ENCODE measurements at places on chromosomes 6 and 20.

GRCh38 chr6:169241688-169242350 lies 11.8 kb downstream of the THBS2 start:
- no peak for DNase-seq

DNA sequence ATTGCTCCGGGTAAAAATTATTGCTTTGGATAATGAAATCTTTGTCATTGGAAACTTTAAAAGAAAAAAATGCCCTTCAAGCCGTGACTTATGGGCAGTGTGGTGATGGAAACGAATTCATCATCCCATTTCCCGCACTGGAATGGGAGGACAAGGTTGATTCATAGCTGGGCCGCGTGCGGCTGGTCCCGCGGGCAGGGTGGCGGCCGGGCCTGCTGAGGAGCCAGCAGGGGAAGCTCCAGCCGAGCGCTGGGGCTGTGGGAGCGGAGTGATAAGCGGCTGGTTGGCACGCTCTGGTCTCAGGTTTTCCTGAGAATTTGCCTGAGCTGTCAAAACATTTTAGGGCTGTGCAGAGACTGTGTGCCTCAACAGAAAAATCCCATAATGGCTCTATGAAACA lies 351.7 kb downstream of the CDC5L start:
- DNase-seq: no peak

- no peak for DNase-seq
Observed at GRCh38 chr20:45008521-45009049, 42.3 kb downstream of the STK4 start.

DNA sequence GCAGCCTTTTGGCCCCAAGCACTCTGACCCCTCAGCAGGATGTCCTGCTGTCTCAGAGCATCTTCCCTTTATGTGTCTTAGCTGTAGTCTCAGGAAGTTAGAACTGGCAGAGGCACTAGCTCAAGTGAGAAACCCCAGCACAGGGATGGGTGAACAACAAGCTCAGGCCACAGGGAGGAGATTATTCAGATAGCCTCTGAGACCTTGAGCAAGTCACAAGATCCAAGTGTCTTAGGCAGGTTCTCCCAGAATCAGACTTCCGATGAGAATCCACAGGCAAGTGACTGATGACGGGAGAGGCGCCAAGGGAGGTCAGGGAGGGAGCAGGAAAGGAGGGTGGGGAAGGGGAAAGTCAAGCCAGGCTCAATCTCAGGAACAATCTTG lies 13.0 kb upstream of the SYNDIG1 start:
- DNase-seq: no peak

GRCh38 chr20:34240693-34241615 lies at the start of gene ASIP:
ASIP (plus strand) TSS chr20:34241423; CDS start chr20:34260375, 18,952 bp downstream.
- no peak for DNase-seq

GRCh38 chr6:159646733-159647132 lies 46.3 kb downstream of the SOD2 start:
- no peak for DNase-seq

DNA sequence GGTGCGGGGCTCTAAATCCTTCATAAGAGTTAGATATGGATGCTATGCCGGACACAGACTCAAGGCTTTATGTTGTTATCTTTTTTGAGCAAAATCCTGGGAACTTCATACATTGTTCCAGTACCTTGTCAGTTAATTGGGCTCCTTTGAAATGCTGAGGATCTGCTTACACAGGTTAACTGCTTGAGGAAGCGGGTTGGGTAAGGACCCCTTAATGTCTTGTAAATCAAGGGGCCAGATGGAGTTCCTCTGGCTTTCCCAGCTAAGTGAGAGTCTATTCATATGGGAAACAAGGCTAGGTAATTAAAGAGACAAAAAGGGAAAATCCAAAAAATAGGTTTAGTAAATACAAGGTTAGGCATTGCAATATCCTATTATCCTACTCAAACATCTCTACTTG lies 141.5 kb downstream of the OR2B2 start:
- DNase-seq: no peak

- DNase-seq: no peak
Observed at GRCh38 chr6:33088931-33089620, 13.3 kb downstream of the HLA-DPB1 start.

DNA sequence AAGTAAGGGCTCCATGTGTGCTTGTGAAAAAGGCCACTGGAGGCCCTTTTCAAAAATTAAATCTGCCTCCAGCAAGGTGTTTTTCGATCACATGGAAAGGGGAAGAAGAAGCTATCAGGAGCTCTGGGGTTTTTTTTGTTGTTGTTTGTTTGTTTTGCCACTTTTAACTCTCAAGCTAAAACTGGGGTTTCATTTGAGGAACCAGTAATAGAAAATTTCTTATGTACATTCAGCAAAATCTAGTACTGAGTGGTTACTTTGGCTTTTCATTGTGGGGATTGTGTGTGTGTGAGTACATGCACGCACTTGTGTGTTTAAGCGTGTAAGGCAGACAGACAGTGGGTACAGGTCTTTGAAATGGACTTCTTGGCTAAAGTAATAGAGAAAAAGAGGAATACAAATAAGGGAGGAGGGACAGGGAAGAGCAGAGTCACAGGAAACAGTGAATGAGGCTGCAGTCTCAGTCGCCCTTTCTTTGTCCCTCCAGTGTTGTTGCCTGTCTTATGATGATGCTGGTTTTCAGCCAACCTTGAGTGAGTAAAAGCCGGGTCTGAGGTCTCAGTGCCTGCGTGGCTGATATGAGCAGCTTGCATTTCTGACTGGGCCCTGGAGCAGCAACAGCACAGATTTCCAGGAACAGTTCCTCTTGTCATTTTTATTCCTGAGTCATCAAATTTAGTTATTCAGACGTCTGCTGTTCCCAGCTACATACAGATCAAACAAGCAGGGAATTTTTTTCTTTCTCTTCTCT lies 26.2 kb downstream of the SLC16A10 start:
- peak; percentile 58 for DNase-seq

DNA sequence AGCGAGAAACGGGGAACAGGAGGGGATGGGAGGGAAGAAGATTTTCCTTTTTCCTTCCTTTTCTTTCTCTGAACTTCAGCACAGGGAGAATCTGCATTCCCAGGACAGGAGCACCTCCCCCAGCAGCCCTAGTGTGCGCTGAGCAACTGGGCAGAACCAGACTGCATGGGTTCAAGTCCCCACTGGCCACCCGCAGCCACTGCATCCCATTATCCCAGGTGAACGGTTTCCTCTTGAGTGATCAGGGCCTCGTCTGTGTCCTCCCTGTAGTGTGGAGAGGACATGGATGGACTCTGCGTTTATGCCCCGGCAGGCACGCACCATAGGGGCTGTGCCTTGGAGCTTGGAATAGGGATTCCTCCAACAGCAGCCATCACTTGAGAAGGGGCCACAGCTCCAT lies 53.0 kb downstream of the ANKRD60 start:
- no peak for DNase-seq

- DNase-seq: no peak
Observed at GRCh38 chr6:26230351-26230750, 134.6 kb upstream of the BTN3A2 start.

DNA sequence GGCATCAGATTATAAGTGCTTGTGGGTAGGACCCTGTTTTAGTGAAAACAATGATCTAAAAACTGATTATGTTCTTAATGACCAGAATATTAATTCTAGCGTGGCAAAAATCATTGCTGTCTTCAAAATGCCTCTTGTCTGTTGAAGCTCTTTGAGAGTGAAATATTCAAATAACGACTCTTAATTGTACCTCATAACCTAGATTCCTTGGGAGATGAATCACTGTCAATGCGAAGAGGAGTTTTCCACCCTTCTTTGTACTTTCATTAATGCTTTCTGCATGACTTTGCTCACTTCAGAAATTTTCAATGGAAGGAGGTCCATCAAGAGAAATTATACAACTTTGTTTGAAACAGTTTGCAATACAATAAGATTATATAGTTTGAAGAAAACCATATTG lies 71.5 kb downstream of the CRYBG1 start:
- DNase-seq: no peak

GRCh38 chr20:46826343-46826984 lies 68.2 kb upstream of the EYA2 start:
- no peak for DNase-seq

- no peak for DNase-seq
Observed at GRCh38 chr6:148392671-148393070, 50.0 kb downstream of the SASH1 start.

DNA sequence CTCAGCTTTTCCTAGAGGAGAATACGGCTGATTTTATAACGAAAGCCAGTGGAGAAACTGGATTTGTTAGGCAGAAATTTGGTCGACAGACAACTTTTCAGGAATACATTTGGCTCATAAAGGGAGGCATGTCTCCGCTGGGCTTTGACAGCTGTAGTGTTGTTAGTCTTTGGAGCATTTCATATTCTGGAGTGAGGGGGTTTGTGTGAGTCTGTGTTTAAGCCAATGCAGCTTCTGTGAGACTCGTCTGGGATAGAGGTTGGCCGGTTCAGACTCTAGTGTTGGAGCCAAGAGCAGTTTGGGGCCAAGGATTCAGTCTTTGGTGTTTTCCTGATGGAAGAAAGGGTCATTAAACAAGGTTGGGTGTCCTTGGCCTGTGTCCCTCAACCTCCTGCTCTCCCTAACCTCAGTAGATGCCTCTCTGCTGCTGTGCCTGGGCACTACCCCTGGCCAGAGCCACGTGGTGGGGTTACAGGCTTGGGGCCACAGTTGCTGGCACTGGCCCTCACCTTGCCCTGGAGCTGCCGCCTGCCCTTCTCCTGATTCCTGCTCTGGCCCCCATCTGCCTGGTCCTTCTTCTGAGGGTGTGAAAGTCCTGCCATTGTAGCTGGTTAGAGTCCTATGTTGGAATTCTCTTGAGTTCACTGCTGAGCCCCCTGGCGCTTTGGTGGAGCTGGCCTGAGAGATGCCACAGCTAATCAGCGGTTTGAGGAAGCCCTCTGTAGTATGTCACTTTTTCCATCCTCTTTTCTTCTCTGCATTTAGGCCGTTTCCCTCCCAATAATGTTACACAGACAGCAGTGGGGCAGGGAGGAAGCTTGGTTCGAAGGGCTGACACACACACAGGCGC lies 6.9 kb downstream of the PTK7 start:
- no peak for DNase-seq

DNA sequence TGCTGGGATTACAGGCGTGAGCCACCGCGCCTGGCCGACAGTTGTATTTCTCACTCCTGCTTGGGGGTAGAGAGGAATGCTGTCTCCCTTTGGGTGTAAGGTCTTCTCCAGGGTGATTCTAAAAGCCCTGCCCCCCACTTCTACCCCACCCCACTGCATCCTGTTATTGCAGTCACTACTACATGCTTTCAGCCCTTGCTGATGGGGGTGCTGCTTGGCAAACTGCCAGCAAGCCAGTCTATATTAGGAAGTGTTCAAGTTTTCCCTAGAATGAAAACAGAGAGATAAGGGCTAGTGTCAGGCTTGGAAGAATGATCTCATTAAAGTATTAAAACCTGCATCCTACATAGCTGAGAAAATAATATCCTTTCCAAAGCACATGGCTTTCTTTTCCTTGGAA lies 31.3 kb downstream of the TTI1 start:
- no peak for DNase-seq

GRCh38 chr20:57851025-57851682 lies 141.3 kb upstream of the PMEPA1 start:
- no peak for DNase-seq

- DNase-seq: peak; percentile 53
Observed at GRCh38 chr6:37481711-37482605, 17.7 kb downstream of the CCDC167 start.

GRCh38 chr6:23953976-23954375 lies 172.0 kb upstream of the NRSN1 start:
- no peak for DNase-seq

DNA sequence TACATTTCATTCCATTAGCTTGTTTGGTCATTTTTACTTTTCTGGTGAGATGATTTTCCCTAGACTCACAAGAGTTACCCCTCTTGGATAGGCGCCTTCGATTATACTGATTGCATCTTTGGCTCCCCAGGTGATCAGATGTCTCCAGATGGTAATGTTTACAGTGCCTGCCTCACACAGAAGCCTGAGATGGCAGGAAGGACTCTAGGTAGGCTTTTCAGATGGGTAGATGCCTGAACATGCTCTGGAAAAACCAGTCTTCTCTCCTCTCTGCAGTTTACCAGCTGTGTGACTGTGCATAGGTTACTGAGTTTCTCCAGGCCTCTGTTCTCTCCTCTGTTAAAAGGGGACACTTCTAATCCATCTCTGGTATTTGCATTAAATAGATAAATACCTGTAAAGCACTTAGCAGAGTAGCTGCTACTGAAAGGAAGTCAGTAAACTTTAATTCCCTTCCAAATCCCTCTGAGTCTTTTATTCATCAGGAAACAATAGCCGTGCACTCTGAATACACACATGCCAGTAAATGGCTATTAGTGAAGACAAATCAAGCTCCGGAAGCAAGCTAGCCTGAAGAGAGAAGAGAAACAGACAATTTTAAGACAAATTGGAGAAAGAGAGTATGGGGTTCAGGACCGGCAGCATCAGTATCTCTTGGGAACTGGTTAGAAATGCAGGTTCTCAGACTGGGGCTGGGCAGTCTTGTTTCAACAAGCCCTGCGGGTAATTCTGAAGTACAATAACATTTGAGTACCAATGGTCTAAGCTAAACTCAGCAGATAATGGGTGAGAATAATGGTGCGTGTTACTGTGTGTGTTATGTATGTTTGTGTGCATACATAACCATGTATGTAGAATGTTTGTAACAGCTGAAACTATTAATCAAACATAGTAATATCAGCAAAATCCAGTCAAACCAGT lies 139.4 kb downstream of the UST start:
- DNase-seq: no peak

GRCh38 chr20:41081276-41081814 lies 52.7 kb downstream of the TOP1 start:
- no peak for DNase-seq

- no peak for DNase-seq
Observed at GRCh38 chr6:24933266-24933665, 2.5 kb downstream of the RIPOR2 start.

DNA sequence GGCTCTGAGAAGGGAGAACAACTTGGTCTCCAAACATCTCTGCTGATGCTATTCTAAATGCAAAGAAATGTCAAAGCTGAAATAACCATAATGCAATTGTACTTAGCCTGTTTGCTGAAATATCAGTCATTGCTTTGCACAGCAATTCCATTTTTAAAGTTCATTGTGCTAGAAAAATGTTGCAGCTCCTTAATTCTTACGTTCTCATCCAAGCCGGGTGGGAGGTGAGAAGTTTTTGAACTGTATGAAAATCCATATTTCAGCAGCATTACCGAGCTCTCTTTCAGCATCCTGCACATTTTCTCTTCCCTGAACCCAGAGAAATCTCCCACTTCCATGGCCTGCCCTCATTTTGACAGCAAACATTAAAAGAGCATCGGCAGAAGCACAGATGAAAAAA lies 630.0 kb downstream of the PTPRT start:
- no peak for DNase-seq

GRCh38 chr6:35258858-35259193 lies 709 bp upstream of the ZNF76 start:
- no peak for DNase-seq

GRCh38 chr20:59078231-59078630 lies 35.6 kb upstream of the PRELID3B start:
- DNase-seq: no peak

GRCh38 chr20:41632896-41633295 lies 14.7 kb upstream of the CHD6 start:
- no peak for DNase-seq

GRCh38 chr6:44316481-44316880 lies 3.3 kb upstream of the AARS2 start:
- DNase-seq: no peak
